ENCODE measurements at places on chromosomes 2 and 18. TPM values are rescaled to one million over a fixed set of nuclear protein-coding genes. Genes with fewer than 3 reads are reported as not detected.

- no peak overlapping the region for H3K27ac ChIP-seq
- H3K4me3 ChIP-seq, result no peak overlapping the region
- no peaks in the 10 kb centered on the region for H3K36me3 ChIP-seq
- H3K4me1 ChIP-seq, result no peaks in the 10 kb centered on the region
- no peaks in the 10 kb centered on the region for H3K27me3 ChIP-seq
Observed at GRCh38 chr18:55634545-55634944, 46.6 kb upstream of the TCF4 start.

GRCh38 chr2:175049661-175050060, 44.5 kb upstream of the CHN1 start:
- no peak overlapping the region for H3K4me3 ChIP-seq
- no peaks in the 10 kb centered on the region for H3K4me1 ChIP-seq
- DNase-seq, result no peak
- H3K27ac ChIP-seq, result no peak overlapping the region
- H3K27me3 ChIP-seq, result no peaks in the 10 kb centered on the region

- H3K4me1 ChIP-seq, result peaks cover 25% of the 10 kb centered on the region
- H3K4me3 ChIP-seq, result no peak overlapping the region
- no peaks in the 10 kb centered on the region for H3K36me3 ChIP-seq
- peak overlapping the region; percentile 58 for H3K27ac ChIP-seq
- no peaks in the 10 kb centered on the region for H3K27me3 ChIP-seq
Observed at GRCh38 chr18:48959921-48960920, 9.5 kb upstream of the SMAD7 start.

DNA sequence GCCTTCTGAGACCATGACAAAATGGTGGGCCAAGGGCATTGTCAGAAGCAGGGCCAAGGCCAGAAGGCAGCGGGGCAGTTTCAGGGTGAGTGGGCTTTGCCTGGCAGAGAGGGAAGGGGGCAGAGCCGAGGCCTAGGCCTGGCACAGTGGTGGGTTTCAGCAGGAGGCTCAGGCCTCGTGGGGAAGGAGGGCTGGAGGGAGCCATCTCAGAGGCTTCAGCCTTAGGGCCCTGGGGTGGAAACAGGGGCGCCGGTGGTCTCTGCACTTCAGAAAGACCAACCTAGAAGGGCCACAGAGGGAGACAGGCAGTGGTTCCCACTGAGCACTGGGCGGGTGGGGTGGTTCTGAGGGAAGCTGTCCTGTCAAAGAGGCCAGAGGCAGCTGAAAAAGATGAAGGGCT, 58.0 kb upstream of the SMAD7 start:
- no peaks in the 10 kb centered on the region for H3K36me3 ChIP-seq
- no peak for DNase-seq
- no peak overlapping the region for H3K27ac ChIP-seq
- no peak overlapping the region for H3K4me3 ChIP-seq
- no peaks in the 10 kb centered on the region for H3K27me3 ChIP-seq
- no peaks in the 10 kb centered on the region for H3K4me1 ChIP-seq

- H3K4me1 ChIP-seq, result no peaks in the 10 kb centered on the region
- no peaks in the 10 kb centered on the region for H3K36me3 ChIP-seq
- no peaks in the 10 kb centered on the region for H3K27me3 ChIP-seq
Observed at GRCh38 chr2:178059111-178059510, 13.5 kb downstream of the PDE11A start.

DNA sequence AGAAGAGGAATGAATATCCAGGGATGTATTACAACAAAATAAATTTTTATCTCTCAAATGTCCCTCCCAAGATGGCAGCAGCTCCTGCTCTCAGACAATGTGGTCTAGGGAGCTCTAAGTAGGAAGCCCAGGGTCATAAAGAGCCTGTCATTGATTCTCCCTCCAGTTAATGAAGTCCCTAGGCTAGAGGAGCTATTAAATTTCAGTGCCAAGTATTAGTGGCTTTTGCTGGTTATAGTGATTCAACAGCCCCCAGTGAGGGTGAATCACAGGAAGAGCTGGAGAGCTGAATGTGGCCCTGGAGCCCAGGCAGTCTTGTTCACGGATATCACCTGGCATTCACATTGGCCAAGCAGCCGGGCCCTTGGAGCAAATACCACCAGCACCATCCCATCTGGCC, 109.8 kb upstream of the YPEL5 start:
- H3K27me3 ChIP-seq, result peaks cover 4% of the 10 kb centered on the region
- H3K27ac ChIP-seq, result no peak overlapping the region
- no peaks in the 10 kb centered on the region for H3K36me3 ChIP-seq
- no peaks in the 10 kb centered on the region for H3K4me1 ChIP-seq
- DNase-seq, result no peak

REG3G gene
- total RNA-seq, result not detected

TTR gene
- total RNA-seq, result 3,184 TPM
